ENCODE measurements at places on chromosomes 6 and 20.

DNA sequence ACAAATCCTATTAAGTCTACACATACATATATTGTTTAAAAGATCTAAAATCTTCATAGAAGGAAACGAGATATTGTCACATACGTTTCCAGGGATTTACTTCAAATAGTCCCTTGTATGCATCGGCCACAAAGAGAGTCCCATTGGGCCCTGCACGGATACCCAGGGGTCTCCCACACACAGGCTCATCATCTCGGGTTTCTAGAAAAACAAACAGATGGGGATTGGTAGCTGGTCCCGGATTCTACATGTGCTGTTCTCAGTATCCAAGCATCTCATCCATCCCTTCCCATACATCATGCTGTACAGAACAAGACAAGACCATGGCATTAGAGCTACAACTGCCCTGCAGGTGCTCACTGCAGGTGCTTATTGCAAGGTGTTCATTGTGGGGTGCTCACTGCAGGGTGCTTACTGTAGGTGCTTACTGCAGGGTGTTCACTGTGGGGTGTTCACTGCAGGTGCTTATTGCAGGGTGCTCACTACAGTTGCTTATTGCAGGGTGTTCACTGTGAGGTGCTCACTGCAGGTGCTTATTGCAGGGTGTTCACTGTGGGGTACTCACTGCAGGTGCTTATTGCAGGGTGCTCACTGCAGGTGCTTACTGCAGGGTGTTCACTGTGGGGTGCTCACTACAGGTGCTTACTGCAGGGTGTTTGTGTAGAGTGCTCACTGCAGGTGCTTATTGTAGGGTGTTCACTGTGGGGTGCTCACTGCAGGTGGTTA, 21.0 kb downstream of the APMAP start:
- no peak for DNase-seq

DNA sequence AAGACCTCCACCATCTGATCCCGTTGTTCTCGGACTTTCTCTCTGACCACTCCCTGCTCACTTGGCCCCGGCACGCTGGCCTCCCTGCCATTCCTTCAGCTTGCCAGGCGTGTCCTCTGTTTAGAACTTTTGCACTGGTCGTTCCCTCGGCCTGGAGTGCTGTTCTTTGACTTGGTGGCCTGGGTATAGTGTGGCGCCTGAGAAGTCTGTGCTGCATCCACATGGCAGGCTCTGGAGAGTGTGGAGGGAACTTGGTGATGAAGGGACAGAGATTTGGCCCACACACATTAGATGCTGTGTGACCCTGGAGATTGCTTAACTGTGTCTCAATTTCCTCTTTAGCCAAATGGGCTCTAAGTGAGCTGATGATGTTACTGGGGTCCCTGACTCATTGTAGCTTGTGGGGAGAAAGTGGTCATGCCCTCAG, 13.0 kb upstream of the TGM2 start:
- peak; percentile 79 for DNase-seq

DNA sequence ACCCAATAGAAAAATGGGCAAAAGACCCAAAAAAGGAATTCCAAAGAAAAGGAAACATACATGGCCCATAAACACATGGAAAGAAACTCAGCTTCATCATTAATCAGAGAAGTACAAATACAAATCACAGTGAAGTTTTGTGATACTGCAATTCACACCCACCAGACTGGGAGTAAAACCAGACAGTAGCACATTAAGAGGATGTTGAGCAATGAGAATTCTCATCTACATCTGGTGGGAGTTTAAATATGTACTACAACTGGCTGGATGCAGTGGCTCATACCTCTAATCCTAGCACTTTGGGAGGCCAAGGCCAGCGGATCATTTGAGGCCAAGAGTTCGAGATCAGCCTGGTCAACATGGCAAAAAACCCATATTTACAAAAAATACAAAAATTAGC, 125.7 kb upstream of the PHACTR1 start:
- peak; percentile 62 for DNase-seq

- DNase-seq, result no peak
These were observed 8.0 kb upstream of the STX7 start for GRCh38 chr6:132520953-132521352.

DNA sequence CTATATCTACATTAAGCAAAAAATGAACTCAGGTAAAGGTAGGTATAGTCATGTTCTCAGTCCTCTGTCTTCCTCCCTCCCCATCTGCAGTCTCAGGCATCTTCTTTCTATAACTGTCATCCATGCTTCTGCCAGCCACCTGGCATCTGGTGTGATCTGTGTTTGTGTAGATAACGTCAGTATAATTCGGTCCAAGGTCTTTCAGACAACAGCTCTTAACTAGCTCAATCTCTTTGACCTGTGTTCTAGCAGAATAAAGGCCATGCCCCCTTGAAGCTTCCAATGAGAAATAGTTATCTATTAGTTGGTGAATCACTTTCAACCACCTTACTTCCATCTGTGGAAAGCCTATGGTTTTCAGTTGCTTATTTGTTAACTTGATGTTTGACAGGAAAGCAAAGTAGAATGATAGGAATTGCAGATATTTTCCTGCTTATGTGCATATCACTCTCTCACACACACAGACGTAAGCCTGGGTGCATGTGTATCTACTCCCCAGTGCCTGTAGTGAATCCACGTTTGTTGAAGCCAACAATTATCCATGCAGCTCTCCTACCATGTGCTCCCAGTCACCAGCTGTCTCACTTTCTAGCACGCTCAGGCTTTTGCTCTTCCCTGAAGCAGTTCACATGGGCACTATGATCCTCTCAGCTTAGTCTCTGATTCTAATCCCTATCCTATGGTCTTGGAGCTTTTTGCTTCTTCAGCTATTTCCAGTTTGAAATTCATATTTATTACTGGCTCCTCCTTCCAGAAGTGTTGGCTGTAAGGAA, 433.7 kb upstream of the MANEA start:
- no peak for DNase-seq

DNA sequence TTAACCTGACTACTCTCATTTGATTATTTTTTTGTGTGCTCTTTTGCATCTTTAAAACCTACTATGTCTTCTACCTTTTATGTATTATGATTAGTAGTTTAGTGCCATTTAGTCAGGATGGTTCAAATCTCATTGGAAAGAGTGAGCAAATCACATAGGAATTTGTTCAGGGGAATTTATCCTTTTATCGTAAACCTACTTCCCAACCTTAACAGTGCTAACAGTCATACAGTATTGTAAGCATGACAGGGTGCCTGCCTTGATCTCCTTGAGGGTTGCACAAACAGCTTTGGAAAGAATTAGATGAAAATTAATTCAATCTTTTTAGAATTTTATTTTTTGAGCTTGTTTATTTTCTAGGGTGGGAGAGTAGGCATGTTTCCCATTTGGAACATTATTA, 18.3 kb downstream of the RNF8 start:
- no peak for DNase-seq

DNA sequence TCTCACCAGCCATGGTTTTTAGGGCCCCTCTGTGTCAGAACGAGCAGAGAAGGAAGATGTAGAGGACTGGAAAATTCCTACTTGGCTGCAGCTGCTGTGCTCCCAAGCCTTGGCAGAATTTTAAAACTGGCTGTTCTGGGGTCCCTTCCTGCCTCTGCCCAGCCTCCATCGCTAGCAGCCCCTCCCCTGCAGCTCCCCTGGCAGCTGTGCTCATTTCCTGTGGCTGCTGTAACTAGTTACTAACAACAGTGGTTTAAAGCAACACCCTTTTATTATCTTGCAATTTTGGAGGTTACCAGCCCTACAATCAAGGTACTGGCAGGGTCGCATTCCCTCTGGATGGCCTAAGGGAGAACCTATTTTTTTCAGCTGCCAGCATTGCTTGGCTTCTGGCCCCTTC, 3.7 kb upstream of the CST11 start:
- no peak for DNase-seq

DNA sequence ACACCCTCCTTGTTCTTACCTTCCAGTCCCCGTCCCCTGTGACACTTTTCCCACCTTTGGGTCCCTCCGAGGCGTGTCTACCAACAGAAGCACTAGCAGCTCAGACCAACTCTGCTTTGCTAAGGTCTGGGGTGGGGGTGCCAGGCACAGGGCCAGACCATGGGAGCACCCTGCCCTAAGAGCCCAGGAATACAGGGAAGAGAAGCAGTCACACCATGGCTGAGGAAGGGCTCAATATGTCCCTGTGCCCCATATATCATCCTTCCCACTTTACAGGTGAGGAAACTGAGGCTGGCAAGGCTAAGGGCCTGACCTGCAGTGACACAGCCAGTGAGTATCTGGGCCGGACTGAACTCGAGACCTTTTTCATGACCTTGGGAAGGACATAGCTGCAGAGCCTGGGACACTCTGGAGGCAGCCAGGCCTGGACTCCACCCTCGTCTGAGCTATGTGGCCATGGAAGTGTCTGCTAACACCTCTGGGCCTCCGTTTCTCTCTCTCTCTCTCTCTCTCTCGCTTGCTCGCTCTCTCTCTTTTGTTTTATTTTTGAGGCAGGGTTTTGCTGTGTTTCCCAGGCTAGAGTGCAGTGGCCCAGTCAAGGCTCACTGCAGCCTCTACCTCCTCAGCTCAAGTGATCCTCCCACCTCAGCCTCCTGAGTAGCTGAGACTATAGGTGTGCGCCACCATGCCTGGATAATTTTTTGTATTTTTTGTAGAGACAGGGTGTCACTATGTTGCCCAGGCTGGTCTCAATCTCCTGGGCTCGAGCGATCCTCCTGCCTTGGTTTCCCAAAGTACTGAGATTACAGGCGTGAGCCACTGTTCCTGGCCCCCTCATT, 156.7 kb downstream of the GRM4 start:
- no peak for DNase-seq

DNA sequence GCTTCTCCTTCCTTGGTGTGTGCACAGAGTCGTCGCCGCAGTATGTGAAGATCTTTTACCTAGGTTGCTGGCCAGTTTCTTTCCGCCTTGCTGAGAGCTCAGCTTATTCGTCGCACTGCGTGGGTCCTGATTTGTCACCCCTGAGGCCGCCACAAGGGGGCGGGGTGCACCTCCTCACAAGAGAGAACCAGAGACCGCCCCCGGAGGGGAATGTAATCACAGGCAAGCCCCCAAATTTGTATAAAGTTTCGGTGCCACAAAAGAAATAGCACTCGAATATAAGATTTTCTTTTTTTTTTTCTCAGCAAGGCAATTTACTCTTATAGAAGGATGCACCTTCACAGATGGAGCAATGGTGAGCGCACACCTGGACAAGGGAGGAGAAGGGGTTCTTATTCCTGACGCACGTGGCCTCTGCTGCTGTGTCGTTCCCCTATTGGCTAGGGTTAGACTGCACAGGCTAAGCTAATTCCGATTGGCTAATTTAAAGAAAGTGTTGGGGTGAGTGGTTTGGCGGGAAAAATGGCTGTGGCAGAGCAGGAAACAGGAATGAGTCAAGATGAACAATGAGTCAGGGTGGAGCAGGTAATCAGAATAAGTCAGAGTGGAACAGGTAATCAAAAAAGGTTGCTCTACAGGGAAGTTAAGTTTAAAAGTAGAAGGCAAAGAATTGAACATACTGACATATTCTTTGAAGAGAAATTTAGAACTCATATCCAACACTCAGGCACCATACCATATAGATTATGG, 19.5 kb downstream of the NCOA3 start:
- DNase-seq, result no peak

DNA sequence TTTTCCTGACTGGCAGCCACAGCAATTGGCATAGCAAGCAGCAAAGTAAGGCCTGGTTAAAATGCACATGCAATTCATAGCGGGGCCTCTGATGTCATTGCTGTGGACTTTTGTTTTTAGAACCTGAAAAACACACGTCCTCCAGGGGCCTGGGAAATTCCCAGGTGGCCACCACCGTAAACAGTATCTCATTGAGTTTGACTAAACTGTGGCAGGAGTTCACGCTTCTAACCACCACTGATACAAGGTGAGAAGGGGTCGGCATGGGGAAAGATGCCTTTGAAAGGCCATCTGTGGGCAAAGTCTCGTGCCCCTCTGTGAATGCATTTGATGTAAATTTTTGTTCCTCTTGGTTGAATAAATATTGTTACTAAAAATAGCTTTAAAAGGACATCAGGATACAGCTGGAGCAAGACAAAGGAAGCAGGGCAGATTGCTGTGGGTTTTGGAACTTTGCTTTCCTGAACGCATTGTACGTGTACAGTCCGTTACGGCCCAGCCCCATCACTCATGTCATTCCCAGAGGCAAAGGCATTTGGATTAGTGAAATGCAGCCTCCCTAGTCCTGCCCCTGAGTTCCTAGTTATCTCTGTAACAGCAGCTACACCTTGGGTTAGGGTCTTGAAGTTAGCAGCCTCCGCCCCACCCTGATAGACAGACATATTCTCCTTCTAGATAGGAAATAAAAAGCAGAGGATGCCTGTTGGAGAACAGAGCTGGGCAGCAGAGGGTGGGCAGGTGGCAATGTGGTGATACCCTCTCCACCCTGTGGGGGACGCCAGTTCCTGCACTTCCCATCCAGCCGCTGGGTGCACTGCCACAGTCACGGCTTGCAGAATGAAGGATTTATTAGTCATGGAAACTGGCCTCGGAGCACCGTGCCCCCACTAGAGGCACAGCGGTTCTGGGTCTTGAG, 80.3 kb downstream of the ZDHHC14 start:
- peak; percentile 29 for DNase-seq

DNA sequence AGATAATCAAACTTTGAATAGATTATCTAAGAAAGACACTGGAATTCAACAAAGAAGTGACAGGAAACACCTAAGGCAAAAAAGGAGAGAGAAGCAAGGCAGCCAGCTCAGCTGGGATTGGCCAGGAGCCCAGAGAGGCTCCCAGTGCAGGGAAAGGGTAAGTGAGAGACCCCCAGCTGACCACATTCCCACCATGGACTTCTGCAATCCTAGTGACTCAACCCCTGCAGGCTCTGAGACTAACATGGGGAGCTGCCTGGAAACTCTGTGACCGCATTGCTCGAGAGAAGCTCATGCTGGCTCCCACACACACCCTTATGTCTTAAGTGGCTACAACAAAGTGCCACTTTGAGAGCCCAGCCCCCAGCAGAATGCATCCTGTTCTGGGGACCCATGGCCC, 215.1 kb downstream of the PACRG start:
- DNase-seq, result no peak

DNA sequence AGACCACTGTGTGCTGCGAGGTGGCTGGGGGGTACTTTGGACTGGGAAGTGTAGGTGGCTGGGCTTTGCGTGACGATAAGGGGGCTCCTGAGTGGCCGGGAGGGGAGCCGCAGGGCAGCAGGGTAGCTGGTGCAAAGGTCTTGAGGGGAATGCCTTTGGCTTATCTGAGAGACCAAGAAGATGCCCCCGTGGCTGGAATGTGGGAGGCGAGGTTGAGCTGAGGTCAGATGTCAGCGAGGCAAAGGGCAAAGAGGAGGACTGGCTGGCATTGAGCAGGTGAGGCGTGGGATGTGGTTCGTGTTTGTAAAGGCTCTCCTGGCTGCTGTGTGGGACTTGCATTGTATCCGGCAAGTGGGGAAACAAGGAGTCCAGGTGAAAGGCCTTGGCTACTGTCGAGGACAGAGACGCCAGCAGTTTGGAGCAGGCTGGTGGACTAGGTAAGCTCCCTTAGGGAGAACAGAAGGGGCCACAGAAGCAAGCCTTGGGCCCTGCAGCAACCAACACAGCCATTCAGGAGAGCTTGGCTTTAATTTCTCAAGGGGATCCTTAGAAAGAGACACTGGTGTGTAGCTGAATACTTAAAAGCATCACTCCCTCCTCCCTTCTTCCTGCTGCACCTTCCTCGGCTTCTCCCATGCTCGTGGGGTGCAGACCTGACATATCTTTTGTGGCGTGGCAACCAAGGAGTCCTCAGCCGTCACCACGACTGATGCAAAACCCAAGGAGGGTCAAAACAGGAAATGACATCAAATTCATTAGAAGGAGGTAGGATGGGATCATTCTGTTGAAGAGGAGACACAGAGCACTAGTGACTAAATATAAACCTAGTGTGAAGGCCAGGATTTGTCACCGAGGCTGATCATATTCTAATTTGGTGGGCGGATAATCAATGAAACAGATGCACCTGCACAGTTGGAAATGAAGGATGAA, 53.5 kb upstream of the ERVFRD-1 start:
- DNase-seq, result no peak
